ENCODE measurements at places on chromosomes 6 and 20. TPM values are rescaled to one million over a fixed set of nuclear protein-coding genes. Genes with fewer than 3 reads are reported as not detected.

The VNN1 gene
- total RNA-seq: not detected

The DLK2 gene
- 0.63 TPM for total RNA-seq

The GABBR1 gene
- 18.8 TPM for total RNA-seq

The SLC52A3 gene
- total RNA-seq: not detected

The PPP1R16B gene
- under 0.01 TPM for total RNA-seq

The PSORS1C1 gene
- 2.8 TPM for total RNA-seq

The ANKRD66 gene
- not detected for total RNA-seq

The OR2B6 gene
- total RNA-seq: not detected

The VSX1 gene
- not detected for total RNA-seq

The SLCO4A1 gene
- 0.32 TPM for total RNA-seq

The VGLL2 gene
- not detected for total RNA-seq

The GINS1 gene
- total RNA-seq: 1.6 TPM
